HT-29 (cell line): ENCODE measurements at places on chromosomes 4 and X.

DNA sequence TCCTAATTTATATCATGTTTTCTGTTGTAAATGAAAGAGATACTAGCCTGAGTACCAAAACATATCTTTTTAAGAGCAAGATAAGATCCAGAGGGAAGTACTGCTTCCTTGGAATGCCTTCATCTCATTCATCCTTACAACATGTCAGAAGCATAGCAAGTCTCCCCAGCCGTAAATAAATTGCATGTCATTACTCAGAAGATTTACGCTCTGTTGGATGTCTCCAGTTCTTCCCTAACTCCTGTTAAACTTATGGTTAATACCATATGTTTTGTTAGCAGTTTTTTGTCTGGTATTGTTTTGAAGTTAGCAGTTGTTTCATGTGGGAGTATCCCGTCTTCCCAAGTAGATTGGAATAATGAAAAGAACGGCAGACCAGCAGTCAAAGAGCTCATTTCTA is 7.5 kb upstream of the GPC3 start:
- no peak for DNase-seq

GRCh38 chr4:121951521-121952110 is at the start of gene TRPC3:
Gene TRPC3, minus strand, starts transcription at chr4:121952060. Its CDS starts 380 bp downstream, at chr4:121951680.
- no peak for DNase-seq

DNA sequence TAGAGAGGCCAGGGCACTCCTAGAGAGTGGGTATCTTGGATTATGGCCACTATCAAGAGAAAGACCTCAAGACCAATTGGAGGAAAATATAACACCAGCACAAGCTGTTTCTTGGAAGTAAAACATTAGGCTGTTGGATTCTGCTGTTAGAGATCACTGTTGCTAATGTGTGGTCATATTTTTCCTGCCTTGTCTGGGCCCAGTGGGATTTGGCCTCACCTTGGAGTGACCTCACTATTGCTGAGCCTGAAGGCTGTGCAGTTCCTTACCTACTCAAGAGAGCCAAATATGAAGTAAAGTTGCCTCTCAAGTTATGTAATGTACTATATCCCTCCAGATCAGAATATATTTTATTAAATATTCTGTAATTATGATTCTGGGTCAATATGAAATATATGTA is 355.4 kb upstream of the CTSO start:
- no peak for DNase-seq

DNA sequence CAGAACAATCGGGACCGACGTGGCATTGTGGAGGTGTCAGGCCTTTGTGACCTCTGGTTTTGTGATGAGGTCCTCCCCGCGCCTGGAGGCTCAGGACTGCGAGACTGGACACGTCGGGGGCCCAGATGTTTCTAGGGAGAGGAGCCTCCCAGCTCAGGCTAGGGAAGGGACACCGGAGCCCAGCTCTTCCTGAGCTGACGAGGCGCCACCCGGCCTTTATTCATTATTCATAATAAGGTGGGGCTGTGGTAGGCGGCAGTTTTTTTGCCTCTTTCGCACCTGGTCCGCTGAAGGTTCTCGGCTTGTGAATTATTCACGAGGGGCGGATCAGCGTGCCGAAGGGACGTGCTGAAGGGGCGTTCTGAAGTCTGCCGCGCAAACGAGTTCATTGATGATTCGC is 2.3 kb upstream of the UBA1 start:
- peak; percentile 56 for DNase-seq

DNA sequence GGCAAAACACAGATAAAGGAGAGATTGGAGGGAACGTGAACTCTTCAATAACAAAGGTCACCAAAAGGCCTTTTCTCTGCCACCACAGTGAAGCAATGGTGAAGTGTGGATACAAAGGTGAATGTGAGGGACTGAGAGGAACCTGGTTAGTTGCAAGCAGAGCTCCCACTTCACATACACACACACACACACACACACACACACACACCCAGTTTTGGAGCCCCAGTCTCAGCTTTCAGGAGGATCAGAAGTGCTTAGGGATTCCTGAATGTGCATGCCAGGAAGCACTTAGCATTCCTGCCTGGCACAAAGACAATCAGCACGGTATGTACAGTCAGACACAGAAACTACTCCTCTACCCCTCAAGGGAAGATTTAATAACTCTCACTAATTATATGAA is 71.5 kb downstream of the ARHGEF9 start:
- DNase-seq, result no peak

GRCh38 chr4:93203708-93204107 is 624.8 kb upstream of the ATOH1 start:
- DNase-seq, result peak; percentile 8

- no peak for DNase-seq
These were observed 8.6 kb downstream of the OPHN1 start for GRCh38 chrX:68424719-68425118.

DNA sequence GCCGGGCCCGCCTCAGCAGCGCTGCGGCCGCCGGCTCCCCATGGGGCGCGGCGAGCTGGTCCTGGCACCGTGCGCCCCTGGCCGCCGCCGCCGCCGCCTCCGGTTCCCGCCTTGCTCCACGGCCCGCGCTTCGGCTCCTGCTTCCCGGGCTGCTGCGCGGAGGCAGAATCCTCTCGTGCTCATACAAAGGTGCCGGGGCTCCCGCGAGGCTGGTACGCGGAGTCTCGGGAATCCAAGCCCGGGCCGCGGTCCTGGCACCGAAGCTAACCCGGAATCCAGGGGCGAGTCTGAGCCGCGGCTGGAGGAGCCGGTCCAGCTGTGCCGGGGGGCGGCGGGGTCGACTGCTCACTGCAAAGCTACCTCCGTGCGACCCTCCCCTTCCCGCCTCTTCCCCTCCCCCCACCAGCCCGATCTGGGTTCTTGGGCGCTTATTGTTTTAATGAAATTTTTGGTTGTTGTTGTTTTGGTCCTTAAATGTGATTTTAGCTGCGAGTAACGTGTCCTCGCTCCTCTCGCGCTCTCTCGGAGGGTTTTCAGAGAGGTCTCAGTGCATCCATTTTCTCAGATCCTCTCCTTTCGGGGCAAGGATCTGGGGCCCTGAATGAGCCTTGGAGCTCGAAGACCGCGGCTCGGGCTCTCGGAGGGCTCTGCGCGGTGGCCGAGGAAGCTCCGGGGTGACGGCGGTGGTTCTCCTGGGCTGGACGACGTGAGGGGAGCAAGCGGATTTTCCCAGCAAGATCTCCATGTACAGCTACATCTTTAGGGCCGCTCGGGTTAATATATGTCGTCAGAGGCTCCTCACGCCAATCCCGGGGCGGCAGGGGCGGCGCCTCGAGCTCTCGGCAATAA is at the start of gene HAND2:
HAND2 (minus strand) TSS at position 753 of the 849 bp plus-strand sequence. CDS start 940 bp downstream, outside the sequence.
- no peak for DNase-seq

DNA sequence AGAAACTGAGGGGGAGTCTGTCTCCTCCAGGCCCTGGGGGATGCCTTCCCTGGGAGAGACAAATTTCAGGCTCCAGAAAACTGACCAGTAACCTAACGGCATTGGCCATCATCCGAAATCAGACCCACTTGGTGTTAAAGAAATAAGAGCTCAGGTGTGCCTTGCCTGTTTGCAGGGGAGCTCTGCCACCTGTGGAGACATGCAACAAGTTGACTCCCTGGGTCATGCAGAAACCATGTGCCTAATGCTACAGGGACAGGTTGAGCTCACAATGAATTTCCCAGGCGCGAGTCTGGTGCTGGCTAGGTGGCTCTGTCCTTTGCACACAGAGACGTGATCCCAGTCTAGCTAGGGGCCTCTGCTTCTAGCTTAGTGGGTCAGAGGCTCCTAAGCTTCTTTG is 95.8 kb upstream of the KIT start:
- DNase-seq, result no peak

DNA sequence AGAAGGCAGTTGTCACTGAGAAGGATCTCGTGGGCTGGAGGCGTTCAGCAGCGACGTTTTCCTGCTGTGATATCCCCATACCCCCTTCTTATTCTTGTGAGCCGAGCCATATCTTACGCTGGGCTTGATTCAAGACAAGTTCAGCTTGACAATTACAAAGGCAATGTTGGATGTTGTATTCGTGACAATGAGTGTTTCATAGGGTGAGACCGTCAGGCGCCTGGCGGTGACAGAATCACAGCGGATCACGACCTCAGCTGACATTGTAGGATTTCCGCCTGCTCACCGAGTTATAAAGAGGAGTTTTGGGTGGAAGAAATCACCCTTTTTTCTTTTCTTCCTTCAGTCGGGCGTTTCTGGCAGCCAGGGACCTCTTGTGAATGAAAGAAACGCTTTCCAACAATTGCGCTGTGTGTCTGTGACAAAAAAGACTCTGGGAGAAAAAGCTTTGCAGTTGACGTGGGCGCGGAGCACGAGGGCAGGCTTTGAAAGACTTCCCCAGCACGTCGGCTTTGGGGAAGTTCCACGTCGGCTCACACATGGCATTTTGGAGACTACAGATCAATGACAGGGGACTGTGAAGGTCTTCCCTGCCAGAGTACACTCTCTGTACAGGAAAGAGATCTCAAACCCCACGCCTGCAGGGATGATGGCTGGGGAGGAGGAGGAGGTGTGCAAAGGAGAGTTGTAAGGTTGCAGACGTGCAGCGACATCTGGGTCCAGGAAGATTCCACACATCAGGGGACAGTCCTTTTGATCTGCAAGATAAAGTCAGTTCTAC is 135.4 kb downstream of the CRLF2 start:
- no peak for DNase-seq

GRCh38 chr4:140711910-140712309 is 44.3 kb downstream of the TBC1D9 start:
- DNase-seq, result no peak

DNA sequence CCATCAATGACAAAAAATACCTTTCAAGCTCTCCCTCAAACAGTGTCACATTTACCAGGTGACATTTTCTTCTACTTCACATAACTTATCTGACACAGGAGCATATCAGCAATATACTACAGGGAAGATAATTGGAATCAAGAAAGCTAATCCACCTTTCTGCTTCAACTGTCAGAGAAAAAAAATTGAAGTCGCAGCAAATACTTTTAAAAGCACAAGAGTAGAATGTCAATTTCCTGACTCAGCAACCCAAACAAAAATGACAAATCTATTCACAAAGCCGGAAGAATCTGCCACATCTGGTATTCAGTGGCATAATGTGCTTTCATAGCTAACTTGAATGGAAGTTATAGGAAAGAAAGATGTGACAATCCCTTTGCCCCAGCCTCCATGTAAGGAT is 36.7 kb downstream of the AGA start:
- DNase-seq, result no peak

DNA sequence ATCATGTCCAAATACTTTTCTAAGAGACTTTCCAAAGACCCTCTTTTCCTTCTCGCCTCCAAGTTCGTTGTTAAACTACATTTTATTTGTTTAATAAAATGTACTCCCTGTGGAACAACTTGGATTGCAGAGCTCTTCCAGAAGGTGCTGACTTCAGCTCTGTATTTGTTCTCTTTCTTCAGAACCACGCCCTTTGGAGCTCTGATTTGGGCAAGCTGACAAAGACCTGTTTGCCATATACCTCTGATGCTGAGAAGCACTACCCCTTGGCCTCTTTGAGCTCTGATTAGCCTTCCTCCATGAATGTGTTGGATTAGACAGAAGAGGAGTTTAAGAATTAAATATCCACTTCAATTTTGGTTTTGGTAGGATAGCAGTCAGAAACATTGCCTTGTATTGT is 815.1 kb upstream of the POU3F4 start:
- no peak for DNase-seq

- no peak for DNase-seq
These were observed 349.0 kb downstream of the MID1IP1 start for GRCh38 chrX:39150220-39150619.

- no peak for DNase-seq
These were observed 48.6 kb upstream of the RASSF6 start for GRCh38 chr4:73668782-73669201.

DNA sequence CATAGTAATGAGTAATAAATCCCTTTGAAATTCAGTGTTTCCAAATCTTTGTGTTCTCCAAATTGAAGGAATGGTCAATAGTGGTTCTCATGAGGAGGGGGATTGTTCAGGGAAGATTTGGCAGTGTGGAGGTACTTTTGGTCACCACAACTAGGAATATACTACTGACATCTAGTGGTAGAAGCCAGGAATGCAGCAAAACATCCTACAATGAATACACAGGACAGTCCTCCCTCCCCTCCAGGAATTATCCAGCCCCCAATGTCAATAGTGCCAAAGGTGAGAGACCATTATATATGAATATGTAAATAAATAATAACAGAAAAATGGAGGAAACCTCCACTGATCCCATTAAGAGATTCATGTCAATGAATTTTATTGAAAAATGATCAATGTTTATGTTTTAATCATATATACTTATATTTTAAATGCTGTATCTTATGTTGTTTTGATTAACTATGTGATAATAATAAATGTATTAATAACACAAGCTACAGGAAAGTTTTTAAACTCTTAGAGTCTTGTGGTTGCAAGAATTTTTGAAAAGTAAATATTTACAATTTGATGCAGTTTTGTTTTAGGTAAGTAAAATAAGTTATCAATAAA is 14.4 kb upstream of the FAM9A start:
- DNase-seq, result peak; percentile 65

- no peak for DNase-seq
These were observed 90.3 kb downstream of the ATOH1 start for GRCh38 chr4:93918856-93919255.

DNA sequence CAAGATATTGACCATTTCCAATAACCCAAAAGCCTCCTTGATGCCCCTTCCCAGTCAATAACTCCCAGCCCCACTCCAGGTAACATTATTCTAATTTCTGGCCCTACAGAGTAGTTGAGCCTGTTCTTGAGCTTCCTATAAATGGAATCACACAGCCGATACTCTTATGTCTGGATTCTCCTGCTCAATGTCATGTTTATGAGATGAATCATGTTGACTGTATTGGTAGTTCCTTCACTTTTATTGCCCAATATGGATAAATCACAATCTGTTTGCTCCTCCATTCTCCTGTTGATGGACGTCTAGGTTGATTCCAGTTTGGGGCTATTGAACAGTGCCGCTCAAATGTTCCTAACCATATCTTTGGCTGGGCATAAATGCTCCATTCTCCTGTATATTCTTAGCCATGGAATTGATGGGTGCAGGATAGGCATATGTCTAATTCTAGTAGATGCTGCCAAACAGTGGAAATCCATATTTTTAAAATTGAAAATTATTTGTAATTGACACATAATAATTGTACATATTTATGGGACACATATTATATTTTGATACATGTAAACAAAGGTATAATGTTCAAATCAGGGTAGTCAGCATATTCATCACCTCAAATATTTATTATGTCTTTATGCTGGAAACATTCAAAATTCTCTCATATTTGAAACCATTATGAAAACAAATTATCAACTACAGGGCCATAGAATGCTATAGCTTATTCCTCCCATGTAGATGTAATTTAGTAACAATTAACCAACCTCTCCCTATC is 40.5 kb upstream of the SLC2A9 start:
- no peak for DNase-seq
